ENCODE measurements at places on chromosomes 2 and 18.

GRCh38 chr2:196336207-196336606 is 164.8 kb upstream of the STK17B start:
- DNase-seq, result no peak

- no peak for DNase-seq
These were observed 27.3 kb downstream of the KIF3C start for GRCh38 chr2:25955036-25955435.

- no peak for DNase-seq
These were observed 175.4 kb upstream of the ACAA2 start for GRCh38 chr18:49988733-49989132.

- DNase-seq, result peak; percentile 88
These were observed 71.0 kb downstream of the ARL4C start for GRCh38 chr2:234425639-234426603.

DNA sequence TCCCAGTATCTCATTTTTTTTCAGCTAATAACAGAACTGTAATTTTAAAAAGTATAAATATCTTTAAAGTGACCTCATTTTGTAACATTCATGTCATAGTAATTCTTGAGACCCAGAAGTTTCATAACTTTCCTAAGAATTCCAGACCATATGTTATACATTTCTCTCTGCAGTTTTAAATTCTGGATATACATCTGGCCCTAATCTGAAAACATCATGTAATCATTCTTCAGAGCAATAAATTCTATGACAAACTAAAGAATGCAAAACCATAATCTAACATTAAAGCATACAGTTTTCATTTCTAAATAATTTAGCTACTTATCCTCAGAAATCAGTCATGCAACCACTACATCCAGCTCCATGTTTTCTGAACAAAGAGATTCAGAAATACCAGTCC is 198.3 kb upstream of the SLC35G4 start:
- DNase-seq, result no peak

DNA sequence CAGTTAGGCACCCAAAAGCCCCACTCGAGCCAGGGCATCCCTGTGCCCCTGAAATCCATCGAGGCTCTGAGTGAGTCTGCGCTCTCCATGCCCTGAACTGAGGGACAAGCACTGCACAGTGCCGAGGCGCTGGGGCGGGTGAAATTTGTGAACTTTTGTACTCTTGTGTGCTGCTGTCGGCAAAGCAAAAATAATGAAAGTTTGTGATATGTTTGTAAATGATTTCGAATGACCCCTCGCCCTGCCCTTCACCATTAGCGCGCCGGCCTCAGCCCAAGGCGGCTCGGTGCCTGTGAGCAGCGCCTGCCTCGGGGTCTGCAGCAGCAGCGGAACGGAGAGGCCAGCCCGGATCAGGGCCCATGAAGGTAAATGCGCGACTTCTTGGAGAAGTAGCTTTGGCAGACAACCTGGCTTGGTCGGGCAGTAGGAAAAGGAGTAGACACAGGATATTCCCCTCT is 1.8 kb upstream of the HOXD4 start:
- no peak for DNase-seq

GRCh38 chr2:145815933-145816332 is 1296.0 kb upstream of the ZEB2 start:
- no peak for DNase-seq

DNA sequence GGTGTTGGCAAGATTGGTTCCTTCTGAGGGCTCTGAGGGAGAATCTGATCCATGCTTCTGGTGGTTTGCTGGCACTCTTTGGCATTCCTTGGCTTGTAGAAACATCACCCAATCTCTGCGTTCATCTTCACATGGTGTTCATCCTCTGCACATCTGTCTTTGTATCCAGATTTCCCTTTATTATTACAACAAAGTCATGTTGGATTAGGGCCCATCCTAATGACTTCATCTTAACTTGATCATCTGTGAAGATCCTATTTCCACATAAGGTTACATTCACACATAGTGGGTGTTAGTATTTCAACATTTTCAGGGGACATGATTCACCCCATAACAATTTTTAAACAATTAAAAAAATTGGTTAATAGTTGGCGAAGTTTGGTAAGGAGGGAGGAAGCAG is 177.4 kb upstream of the CWC22 start:
- no peak for DNase-seq

GRCh38 chr18:14976736-14977430 is 228.9 kb downstream of the ANKRD30B start:
- no peak for DNase-seq

- no peak for DNase-seq
These were observed 42.8 kb upstream of the LDLRAD4 start for GRCh38 chr18:13175754-13176210.

- no peak for DNase-seq
These were observed 18.0 kb downstream of the ITSN2 start for GRCh38 chr2:24342110-24342910.

DNA sequence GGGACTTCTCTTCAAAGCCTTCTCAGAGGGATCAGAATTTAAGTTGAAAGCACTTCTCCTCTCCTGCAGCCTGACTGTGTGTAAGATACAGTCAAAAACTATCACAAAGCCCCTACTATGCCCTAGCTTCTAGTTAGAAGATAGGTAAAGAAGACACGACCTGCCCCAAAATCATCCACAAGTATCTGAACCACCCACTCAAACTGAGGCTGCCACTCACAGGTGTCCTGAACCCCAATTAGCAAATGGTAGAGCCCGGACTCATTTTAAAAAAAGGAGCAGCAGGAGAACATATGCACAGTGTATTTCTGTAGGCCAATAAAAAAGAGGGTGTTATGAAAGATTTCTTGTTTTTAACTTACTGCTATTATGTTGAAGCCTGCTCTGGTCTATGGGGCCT is 74.4 kb downstream of the ANKRD44 start:
- no peak for DNase-seq

GRCh38 chr2:28021898-28022297 is 131.4 kb downstream of the BABAM2 start:
- DNase-seq, result no peak

- no peak for DNase-seq
These were observed 4.1 kb upstream of the SATB2 start for GRCh38 chr2:199461711-199462346.

DNA sequence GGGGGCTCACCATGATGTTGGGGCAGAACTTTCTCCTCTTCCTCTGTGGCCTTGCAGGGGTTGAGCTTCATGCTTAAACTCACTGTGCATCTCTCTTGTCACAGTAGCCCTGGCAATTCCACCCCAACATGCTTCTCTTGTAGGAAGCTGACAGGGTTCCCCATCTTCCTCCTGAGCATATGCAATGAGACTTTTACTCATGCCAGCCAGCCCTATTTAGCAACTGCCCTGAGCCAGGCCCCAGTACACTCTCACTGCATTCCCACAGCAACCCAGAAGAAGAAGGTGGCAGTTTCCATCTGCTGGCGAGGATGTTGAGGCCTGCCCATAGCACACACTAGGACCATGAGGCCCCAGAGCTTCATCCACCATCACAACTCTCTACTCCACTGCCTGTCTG is 72.2 kb upstream of the TEX51 start:
- no peak for DNase-seq

GRCh38 chr2:153946036-153946435 is 74.3 kb downstream of the GALNT13 start:
- no peak for DNase-seq

GRCh38 chr2:15890936-15891905 is 49.1 kb upstream of the MYCN start:
- DNase-seq, result no peak

DNA sequence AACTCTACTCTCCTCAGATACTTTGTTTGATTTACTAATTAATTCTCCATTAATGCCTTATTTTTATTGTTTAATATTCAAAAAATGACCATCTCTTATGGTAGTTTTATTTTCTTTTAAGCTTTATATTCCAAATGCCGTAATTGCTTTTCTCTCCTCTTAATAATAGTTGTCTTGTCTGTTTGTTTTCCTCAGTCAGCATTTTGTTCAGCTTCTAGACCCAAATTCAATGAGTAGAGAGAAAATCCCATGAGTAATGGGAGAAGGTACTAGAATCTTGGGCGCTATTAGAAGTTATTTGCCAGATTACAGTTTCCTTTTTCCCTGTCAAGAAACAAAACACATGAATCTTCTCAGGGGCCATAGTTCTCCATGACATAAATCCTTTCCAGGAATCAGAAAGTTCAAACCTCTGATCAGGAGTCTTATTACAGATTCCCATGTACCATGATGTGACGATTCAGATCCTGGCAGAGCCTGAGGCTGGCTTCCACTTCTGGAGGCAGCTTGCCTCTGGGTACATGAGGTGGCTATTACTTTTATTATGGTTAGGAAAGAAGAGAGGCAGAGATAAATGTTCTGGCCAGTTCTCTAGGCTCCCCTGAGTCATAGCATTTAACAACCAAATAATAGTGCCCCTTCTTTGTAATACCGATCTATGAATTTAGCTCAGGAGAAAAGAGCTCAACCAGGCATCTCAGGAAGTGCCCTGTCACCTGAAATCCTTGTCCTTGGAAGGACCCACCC is 485.1 kb upstream of the SETBP1 start:
- no peak for DNase-seq

GRCh38 chr18:5498452-5498851 is 45.3 kb downstream of the EPB41L3 start:
- DNase-seq, result no peak

DNA sequence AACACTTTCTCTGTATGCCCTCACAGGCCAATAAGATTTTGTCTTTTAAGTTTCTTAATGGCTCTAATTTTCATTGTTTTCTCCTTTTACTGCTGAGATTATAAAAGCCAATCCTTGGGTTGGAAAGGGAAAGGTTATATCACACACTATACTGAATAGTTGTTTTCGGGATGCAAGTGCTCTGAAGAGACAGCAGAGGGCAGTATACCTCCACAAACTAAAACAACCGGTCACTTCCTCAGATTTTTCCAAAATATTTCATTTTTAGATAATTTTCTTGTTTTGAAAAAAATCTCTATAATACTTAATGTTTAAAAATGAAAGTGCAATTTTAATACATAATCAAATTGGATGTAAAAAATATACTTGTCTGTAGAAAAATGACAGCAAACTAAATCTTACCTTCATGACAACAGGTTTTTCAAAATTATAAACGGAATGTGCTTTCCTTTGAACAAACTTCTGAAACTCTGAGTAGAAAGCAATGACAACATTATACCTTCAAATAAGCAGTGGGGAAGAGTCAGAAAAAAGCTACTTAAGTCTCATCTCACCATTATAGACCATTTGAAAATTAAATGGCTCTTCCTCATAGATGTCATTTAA is 82.7 kb downstream of the ORC4 start:
- no peak for DNase-seq

- no peak for DNase-seq
These were observed 13.9 kb downstream of the IL37 start for GRCh38 chr2:112924821-112925220.

DNA sequence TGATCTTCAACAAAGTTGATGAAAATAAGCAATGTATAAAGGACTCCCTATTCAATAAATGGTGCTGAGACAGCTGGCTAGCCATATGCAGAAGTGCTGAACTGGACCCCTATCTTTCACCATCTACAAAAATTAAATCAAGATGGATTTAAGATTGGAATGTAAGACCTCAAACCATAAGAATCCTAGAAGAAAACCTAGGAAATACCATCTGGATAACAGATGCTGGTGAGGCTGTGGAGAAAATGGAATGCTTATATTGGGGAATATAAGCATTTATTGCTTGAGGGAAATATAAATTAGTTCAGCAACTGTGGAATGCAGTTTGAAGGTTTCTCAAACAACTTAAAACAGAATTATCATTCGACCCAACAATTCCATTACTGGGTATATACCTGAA is 89.6 kb downstream of the GCA start:
- no peak for DNase-seq

- DNase-seq, result no peak
These were observed 382.7 kb downstream of the HRH4 start for GRCh38 chr18:24843123-24843522.

GRCh38 chr2:101706819-101707177 is 9.3 kb downstream of the MAP4K4 start:
- DNase-seq, result no peak

DNA sequence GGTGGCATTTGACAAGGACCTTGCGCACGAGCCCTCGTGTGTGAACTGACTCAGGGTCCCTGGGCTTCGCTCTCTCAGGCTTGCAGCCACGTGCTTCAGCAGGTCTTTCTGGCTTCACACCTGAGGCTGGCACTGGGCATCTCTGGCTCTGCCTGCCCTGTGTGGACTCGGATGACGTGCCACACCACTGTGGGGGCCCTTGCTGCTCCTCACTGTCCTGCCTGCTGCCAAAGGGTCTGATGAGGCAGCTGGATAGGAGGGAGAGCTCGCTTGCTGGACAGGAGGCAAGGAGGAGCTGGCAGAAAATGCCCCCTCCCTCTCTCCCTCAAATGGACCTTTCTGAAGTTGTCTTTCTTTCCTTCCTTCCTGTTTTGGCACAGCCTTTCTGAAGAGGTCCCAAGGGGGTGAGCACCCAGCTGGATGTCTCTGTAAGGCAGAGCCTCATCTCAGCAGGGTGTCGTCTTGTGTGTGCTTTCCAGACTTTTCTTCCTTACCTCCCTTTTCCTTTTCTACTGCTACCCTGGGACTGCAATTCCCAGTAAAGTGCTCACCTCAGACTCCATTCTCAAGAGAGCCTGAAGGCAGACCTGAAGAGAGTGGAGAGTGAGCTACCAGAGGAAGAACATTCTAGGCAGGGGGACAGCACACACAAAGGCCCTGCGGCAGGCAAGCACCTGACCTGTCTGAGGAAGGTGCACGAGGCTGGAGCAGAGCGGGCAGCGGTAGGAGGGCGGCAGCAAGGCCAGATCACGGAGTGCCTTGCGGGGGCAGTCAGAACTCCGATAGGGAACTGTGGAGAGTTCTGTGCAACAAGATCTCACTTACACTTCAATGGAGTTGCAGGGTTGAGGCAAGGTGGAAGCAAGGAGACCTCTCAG is 5.3 kb downstream of the PER2 start:
- DNase-seq, result no peak

GRCh38 chr2:163135256-163135655 is 296.7 kb upstream of the KCNH7 start:
- DNase-seq, result no peak

DNA sequence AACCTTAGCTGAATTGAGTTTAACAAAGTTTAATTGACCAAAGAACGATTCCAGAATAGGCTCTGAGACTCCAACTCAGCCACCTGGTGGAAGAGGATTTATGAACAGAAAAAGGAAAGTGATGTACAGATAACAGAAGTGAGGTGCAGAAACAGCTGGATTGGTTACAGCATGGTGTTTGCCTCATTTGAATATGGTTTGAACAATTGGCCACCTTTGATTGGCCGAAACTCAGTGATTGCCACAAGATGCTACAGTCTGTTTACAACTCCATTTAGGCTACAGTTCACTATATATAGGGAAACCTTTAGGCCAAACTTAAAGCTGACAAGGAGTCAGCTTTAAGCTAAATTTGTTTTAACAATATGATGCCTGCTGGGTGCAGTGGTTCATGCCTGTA is 28.1 kb upstream of the SLC35G4 start:
- DNase-seq, result no peak

All from CD4-positive, alpha-beta T cell treated with Interleukin-15 for 1 hour (primary cell).